Glomerular endothelial cell (primary cell): ENCODE measurements at places on chromosomes 6 and 20. TPM values are rescaled to one million over a fixed set of nuclear protein-coding genes. Genes with fewer than 3 reads are reported as not detected.

SLC22A3 gene
- total RNA-seq, result 0.58 and 0.70 TPM in 2 replicates

VGLL2 gene
- not detected in 2 replicates for total RNA-seq

PTCRA gene
- not detected in 2 replicates for total RNA-seq

SPATA25 gene
- total RNA-seq, result 0.29 TPM in 1 of 2 replicates, not detected in the other

MOXD1 gene
- 5.5 and 7.5 TPM in 2 replicates for total RNA-seq

OR2B6 gene
- not detected in 2 replicates for total RNA-seq

KCNQ2 gene
- total RNA-seq, result not detected in 2 replicates

RAB44 gene
- total RNA-seq, result 0.06 TPM in 1 of 2 replicates, not detected in the other

CLPSL2 gene
- total RNA-seq, result not detected in 2 replicates

DNA sequence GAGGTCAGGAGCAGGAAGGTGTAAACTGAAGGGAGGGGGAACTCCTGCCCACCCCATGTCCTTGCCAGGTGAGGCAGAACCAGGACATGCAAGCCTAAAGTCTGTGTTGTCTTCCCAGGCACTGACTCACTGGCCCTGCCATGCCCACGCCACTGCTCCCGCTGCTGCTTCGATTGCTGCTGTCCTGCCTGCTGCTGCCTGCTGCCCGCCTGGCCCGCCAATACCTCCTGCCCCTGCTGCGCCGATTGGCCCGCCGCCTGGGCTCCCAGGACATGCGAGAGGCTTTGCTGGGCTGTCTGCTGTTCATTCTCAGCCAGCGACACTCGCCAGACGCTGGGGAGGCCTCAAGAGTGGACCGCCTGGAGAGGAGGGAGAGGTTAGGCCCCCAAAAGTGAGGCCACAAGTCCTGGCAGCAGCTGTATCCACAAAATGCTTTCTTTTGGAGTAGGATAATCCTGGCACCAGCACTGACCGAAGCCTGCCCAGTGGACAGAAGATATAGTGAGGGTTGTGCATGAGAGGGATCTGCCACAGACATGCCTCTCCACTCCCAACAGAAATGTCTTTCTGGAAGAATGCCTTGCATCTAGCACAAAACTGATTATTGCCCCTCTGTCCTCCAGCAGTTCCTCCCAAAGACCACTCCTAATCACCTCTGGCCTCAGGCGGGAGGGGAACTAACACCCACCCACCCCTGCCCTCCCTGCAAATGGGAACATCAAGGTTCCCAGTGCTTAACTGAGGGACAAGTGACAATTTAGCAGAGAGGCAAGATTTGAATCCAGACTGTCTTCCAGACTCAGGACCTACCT, 812 bp downstream of the MYMX start:
- no peak for DNase-seq

DNA sequence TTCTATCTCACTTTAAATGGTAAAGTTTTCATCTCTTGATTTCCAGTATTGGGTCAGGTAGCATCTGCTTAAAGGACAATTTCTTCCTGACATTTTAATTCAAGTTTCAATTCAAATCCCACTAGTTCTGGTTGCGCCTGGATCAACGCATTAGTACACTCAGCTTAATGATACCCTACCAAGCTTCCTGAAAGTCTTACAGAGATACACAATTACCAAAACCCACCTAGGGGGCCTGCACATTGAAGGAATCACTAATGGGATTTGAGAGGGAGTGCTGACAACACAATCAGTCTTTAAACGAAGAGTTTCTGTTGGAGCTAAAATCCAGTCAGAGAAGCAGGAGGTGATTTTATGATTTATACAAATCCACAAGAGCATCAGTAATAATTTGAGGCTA, 293.0 kb downstream of the PHF3 start:
- DNase-seq, result no peak

DNA sequence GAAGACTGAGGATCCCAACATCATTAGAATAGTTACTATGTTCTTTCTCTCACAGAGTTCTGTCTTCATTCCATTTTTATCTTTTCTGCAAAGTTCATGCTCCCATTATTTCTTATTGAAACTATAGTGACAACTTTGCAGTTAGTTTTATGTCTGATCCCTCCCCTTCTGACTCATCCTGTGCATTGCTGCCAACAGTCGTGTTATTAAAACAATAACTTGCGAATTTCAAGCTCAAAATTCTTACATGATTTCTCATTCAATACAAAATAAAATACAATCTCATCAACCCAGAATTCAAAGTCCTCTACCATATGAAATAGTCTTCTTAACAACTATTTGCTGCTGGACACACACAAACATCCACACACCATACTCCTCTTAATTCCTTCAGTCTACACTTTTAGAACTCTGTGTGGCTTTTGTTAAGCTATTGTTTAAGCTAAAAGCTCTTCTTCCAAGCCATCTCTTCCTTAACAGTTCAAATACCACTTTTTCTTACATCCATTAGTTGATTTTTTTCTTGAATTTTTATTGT, 261.4 kb upstream of the IRAK1BP1 start:
- peak; percentile 83 for DNase-seq

- no peak for DNase-seq
Observed at GRCh38 chr6:84804720-84805119, 40.3 kb upstream of the TBX18 start.

GRCh38 chr20:6916938-6917337, 149.5 kb downstream of the BMP2 start:
- DNase-seq, result no peak

DNA sequence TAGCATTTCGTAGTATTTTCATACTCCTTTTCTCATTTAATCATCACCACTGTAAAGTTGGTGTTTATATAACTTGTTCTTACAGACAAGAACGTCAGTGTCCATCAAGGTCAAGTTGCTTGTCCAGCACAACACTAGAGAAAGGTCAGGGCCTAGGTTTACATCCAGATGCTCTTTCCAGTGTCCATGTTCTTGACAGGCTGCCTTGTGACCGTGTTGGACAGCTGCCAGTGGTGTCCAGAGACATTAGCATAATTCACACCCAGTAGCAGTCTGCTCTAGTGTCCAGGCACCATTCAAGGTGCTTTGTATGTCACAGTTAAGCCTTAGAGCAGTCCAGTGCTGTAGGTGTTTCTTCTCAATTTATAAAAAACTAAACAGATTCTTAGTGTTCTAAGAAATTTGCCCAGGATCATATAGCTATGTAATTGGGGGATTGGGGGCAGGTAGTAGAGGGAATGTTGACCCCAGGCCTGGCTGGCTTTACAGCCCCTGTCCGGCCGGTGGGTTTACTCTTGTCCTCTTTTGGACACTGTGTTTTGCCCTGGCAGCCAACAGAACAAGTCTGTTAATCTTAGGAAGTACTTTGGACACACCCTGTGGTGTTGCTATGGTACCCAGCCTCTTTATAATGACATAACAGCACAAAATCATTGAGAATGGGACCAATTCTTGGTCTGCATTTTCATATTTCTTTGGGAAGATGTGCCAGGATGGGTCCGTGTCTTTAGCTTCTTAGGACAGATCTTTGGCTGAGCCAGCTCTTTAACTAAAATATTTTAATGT, 8.0 kb downstream of the STK35 start:
- no peak for DNase-seq

DNA sequence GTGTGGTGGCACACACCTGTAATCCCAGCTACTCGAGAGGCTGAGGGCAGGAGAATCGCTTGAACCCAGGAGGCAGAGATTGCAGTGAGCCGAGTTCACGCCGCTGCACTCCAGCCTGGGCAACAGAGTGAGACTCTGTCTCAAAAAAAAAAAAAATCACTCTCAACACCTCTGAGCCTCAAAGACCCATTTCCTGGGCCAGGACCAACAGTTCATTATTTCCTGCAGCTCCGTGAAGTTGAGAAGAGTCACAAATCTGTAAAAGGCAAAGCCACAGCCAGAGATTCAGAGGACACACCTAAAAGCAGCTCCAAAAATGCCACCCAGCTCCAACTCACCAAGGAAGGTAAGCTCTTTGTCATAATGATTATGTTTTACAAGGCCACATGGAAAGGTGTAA, 15.2 kb upstream of the NOP56 start:
- DNase-seq, result no peak

DNA sequence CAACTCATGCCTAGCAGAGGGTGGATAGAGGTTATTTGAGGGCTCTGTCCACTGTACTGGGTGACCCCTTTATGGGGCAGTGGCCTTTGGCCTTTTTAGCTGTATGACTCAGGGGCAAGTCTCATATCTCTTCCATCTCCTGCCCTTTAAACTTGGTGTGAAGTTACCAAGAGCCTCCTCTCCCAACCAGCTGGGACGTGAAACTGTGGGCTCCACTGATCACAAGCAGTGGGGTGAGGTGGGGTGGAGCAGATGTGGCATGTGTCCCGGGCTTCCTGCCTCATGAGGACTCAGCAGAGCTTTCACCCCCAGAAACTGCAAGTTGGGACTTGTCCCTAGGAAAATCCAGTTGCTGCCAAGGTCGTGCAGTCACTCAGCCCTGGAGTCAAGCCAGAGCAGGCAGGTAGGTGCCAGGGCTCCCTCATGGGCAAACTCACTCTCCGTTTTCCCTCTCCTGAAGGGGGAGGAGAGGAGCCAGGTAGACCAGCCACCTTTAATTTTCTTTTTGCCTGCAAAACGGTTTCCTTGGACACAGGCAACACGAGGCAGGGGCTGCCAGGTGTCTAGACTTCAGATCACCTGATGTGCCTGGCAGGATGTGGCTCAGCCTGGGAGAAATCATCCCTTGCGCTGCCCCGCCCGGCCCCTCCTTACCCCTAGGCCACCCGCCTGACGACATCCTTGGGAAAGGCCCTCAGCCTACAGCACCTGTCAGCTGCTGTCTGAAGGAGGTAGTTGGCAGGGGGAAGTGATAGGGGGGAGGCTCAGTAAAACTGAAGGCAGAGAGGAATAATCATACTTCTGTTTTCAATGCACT, 4.0 kb downstream of the CDKN1A start:
- no peak for DNase-seq

GRCh38 chr6:1423578-1423977, 34.2 kb downstream of the FOXF2 start:
- DNase-seq, result no peak

- no peak for DNase-seq
Observed at GRCh38 chr20:36497856-36498255, 43.5 kb upstream of the MYL9 start.

DNA sequence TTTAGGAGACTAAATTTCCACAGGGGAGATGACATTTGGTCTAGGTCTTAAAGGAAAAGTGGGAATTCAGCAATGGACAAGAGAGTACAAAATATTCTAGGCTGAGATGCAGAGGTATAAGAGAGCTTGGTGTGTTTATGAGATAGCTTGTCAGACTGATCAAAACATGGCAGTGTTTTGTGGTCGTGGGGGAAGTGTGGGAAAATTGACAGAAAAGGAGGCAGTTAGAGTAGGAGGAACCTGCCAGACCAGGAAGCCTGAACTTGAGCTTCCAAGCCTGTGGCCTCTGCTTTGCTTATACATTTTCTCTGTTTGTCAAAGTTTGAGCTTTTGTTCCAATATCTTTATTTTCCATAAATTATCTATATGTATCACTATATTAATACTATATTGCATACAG, 69.5 kb upstream of the MAP3K7 start:
- no peak for DNase-seq

- DNase-seq, result no peak
Observed at GRCh38 chr6:116206231-116206903, 47.5 kb downstream of the TSPYL4 start.

DNA sequence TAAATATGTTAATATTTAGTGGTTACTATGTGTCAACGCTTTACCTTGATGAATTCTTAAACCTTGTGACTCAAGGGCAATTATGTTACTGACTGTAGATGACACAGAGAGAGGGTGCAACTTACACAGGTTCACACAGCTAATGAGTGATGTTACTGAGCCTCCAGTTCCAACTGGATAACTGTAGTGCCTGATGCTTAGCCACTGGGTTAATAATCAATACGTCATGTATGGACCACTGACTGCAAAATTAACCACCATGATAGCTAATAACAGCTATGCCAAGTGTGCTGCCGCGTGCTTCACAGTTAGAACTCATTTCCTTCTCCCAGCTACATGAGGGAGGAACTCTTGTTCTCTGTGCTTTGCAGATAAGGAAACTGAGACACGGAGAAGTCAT, 45.4 kb downstream of the SIRPA start:
- DNase-seq, result no peak
